OCI-M1 (cell line): ENCODE measurements at places on chromosomes 4 and X.

GRCh38 chr4:82989575-82990429 lies 20.8 kb downstream of the LIN54 start:
- DNase-seq = peak; percentile 87

GRCh38 chrX:118745570-118745969 lies 18.2 kb downstream of the IL13RA1 start:
- DNase-seq = no peak

DNA sequence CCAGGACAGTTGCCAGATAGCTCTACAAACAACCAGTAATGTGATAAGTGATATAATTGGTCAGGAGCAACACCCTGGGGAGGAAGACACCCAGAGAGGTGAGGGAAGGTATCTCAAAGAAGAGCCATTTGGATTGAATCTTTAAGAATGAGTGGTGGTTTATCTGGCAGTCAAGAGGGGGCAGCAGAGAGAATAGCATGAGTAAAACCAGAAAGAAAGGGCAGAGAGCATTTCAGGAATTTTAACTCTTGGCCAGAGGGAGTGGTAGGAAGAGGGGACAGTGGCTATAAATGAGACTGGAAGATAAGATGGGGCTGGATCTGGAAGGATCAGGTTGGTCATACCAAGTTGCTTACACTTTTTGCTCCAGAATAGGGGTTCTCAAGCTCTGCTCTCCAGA lies 5.9 kb upstream of the SEPTIN6 start:
- peak; percentile 61 for DNase-seq

DNA sequence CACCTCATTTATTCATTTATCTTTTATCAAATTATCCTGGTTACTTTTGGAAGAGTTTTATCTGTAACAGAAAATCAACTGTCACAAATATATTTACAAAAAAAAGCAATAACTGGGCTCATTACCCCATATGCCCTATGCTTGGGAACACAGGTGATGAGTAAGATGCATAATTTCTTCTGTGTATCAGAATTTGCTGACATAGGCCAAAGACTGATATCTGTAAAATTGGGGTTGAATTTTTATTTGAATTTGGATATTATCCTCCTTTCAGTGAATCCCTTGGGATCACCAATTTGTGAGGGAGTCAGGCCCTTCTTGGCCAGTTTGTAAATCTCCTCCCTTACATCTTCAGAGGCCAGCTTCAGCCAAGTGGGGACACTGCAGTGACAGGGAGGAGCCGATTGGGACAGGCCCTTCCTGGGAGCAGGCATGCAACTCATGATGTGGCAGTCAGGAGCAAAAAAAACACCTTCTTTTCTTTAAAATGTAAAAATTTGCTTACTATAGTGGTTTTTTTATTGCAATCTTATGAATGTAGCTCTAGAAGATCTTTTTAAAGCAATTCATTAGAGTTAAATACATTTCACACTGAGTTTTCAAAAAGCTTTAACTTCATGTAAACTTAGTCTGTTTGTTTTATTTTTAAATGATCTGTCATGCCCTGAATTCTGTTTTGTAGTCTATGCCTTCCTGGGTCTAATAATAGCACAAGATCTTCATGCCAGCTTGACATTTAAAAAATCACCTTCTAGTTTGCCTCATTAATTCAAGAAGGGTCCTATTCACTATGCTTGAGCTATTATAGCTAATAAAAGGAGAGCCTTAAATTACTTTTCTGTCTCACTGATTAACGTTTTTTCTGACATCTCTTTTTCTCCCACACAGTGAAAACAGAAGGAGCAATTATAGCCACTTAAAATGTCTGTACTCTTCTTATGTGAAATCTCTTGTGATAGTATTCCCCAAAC lies 136.6 kb upstream of the SPRY1 start:
- no peak for DNase-seq

- DNase-seq = peak; percentile 88
These were observed at the start of gene PCYT1B for GRCh38 chrX:24647257-24648058. Gene PCYT1B (minus strand): TSS chrX:24647347. CDS start chrX:24647105, 242 bp downstream.

- DNase-seq = no peak
These were observed 7.6 kb upstream of the XPNPEP2 start for GRCh38 chrX:129731228-129731627.

DNA sequence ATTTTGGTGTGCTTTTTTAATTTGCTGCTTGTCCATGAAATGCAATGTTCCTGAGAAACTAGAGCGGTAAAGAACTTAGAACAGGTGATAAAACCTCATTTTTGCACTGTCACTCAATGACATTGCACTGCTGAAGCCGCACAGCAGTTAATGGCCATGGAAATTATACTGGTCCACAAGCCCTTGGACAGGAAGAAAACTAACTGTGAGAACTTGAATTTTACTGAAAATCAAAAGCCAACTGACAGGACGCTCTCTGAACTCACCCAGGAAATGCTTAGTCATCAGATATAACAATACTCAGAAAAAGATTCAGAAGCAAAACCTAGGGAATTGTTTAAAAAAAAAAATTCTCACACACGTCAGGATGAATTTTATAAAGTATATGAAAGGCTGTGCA lies 246.4 kb upstream of the SLC7A11 start:
- DNase-seq = peak; percentile 77

DNA sequence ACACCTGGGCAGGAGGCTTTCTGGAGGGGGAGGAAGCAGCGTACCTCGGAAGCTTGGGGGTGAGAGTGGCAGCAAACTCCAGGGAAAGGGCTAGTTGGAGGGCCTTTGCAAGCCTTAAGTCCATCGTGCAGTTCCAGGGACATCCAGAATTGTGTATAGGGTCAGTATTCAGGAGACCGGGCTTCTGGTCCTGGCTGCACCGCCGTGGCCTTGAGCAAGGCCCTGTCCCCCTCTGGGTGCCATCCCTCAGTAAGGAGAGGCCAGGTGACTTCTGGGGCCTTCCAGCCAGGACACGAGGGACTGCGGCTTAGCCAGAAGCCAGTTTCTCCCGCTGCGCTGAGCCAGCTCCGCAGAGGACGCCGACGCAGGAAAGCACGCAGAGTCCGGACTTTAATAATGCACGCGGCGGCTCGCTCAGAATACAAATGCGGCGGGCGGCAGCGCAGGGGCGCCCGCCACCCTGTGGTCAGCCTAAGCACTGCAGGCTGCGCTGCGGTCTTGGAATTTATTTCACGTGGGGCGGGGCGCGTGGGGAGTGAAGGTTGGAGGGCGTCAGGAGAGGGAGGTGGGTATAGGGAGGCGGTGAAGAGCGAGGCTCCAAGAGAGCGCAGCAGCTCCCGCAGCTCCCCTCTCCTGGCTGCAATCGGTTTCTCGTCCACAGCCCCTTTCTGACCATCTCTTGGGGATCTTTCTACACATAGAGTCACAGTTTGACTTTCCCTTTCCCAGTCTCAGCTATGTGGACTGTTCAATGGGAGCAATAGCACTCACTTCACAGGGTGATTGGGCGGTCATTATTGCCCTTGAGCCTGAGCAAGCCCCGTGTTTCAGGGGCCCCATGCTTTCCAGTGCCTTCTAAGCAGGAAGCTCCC lies 94.1 kb upstream of the GPR50 start:
- peak; percentile 71 for DNase-seq

GRCh38 chr4:128287141-128287870 lies at the start of gene PGRMC2:
Gene PGRMC2 (minus strand): TSS chr4:128287813. CDS start chr4:128287790, 23 bp downstream.
- peak; percentile 65 for DNase-seq

DNA sequence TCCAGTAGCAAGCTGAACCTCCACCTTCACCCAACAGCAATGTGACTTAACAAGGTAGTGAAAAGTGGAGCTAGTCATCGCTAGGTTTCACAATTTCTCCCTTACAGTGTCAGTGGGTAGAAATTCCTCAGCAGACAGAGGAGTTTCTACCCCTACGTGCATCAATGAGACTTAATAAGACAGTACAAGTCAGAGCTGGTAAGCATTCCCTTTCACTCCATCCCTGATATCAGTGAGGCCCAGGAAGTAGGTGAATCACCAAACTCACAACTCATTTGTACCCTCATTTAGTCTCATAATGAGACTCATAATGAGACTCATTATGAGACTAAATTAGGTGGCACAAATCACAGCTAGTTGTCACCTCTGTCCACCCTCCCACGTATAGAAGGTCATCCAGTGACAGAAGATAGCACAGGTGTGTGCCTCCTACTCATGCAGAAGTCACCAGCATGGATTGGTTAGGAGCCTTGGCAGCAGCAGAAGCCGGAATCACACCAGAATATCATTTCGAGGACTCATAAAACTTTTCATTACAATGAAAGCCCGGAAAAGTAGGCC lies 50.8 kb upstream of the NUDT10 start:
- DNase-seq = no peak

DNA sequence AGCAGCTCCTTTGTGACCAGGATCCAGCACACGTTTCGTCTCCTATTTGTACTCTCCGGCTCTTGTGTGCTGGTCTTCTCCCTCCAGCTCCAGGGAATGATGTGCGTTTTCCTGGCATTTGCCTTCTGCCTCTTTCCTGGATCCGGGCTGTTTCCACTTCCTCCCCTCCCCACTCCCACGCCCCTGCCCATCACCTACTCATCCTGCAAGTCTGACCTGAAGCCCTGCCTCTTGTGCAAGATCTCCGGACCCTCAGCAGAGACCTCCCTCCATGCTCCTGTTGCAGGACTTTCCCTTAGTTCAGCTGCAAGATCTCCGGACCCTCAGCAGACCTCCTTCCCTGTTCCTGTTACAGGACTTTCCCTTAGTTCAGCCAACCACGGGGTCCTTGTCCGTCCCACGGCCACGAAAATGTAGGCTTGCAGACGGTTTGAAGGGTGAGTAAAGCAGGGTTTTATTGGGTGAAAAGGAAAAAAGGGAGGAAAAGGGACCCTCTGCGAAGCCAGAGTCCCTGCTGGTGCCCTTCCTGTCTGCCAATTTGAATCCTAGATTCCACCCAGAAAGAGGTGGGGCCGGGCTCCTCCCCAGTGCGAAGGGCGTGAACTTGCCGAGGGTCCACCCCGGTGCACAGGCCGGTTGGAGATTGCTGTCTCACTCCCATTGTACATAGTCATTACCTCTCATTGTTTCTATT lies 74.4 kb upstream of the IRF2 start:
- DNase-seq = no peak

- no peak for DNase-seq
These were observed 108.9 kb downstream of the NR3C2 start for GRCh38 chr4:148333265-148333664.

DNA sequence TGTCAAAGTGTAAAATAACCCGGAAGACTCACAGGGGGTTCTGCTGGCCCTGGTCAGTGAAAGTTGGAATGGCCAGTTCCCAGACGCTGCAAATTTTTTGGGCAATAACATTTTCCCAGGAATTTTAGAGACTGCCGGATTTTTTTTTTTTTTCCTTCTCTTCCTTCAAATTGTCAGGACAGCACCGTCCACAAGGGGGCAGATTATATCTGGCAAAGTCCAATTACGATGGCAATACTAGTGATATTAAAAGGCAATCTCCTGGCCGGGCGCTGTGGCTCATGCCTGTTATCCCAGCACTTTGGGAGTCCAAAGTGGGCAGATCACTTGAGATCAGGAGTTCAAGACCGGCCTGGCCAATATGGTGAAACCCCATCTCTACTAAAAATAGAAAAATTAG lies 20.5 kb downstream of the SLC25A5 start:
- peak; percentile 55 for DNase-seq

GRCh38 chr4:7842384-7843279 lies 97.0 kb downstream of the AFAP1 start:
- no peak for DNase-seq

- DNase-seq = peak; percentile 78
These were observed 11.7 kb downstream of the BBS12 start for GRCh38 chr4:122744229-122744628.

DNA sequence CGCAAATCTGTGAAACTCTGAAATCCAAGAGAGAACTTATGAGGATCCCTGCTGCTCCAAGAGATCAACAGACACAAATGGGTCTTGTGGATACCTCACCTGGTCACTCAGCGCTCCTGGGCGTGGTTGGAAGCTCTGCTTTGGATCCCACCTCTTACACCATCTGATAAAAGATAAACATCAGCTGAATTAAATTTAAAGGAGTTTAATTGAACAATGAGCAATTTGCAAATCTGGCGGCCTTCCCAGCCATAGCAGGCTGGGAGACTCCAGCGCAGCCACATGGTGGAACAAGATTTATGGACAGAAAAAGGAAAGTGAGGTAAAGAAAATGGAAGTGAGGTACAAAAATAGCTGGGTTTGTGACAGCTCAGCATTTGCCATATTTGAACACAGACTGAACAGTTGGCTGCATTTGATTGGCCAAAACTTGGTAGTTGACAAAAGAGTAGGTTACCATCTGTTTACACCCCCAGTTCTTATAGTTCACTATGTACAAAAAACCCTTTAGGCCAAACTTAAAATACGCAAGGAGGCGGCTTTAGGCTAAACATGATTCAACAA lies 437.3 kb upstream of the NDST3 start:
- DNase-seq = no peak

GRCh38 chrX:118286066-118286762 lies 59.7 kb upstream of the WDR44 start:
- DNase-seq = peak; percentile 43

- DNase-seq = peak; percentile 29
These were observed 197.5 kb downstream of the CCNG2 start for GRCh38 chr4:77354550-77354949.

DNA sequence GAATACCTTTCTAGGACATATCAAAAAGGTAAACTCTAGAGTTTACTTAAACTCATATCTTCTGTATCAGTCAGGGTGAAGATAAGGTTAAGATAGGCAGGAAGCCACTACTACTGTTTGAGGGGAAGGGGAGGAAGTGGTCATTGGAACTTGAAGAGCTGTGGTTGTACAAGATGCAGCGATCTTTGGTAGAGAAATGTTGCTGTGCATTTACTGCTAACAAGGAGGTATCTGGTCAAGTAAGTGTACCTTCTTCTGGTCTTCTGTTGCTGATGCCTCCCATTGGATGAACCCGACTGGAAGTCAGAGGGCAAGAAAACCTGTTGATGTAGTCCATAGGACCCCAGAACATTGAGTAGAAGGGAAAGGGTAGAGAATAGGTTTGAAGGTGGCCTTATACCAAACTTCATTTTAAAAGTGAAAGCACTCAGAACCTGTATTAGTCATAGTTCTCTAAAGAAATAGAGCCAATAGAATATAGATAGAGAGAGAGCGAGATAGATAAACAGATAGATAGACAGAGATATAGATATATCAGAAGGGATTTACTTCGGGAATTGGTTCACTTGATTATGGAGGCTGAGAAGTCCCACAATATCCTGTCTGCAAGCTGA lies 47.9 kb upstream of the TSPAN5 start:
- no peak for DNase-seq
